GM23338 (cell line): ENCODE measurements at places on chromosomes 12 and 14. TPM values are rescaled to one million over a fixed set of nuclear protein-coding genes. Genes with fewer than 3 reads are reported as not detected.
A peak's percentile ranks its signal among the peaks of the same experiment; 100 is the strongest.

RIPK3 gene
- total RNA-seq, result 0.16 and 1.5 TPM in 2 replicates

GRCh38 chr12:128914908-128915563 is 61.8 kb downstream of the GLT1D1 start:
- H3K27me3 ChIP-seq, result no peaks in the 10 kb centered on the region
- no peak overlapping the region for H3K4me3 ChIP-seq
- H3K36me3 ChIP-seq, result 0 out of 2 replicates have a peak, but pooled peaks cover 2% of the 10 kb centered on the region

DNA sequence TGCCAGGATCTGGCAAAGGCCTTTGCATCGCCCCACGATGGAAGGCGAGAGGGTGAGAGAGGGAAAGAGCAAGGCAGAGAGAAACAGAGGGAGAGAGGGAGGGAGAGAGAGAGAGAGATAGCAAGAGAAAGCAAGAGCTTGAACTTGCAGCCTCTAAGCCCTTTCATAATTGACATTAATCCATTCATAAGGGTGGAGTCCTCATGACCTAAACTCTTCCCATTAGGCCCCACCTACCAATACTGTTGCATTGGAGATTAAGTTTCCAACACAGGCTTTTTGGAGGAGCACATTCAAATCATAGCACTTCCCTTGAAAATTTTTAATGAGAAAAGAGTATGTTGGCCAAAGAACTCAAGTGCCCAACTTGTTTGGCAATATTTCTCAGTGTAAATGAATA is 48.6 kb upstream of the ZDHHC17 start:
- H3K4me1 ChIP-seq, result peaks cover 44% of the 10 kb centered on the region
- H3K27me3 ChIP-seq, result no peaks in the 10 kb centered on the region
- DNase-seq, result no peak
- H3K36me3 ChIP-seq, result no peaks in the 10 kb centered on the region

GRCh38 chr12:93379326-93379980 is 1.7 kb downstream of the NUDT4 start:
- H3K4me3 ChIP-seq, result peak overlapping the region; percentile 99
- no peak for DNase-seq
- no peaks in the 10 kb centered on the region for H3K27me3 ChIP-seq
- peaks cover 61% of the 10 kb centered on the region for H3K4me1 ChIP-seq

- H3K4me3 ChIP-seq, result no peak overlapping the region
- no peaks in the 10 kb centered on the region for H3K36me3 ChIP-seq
- no peak for DNase-seq
Measured at GRCh38 chr14:68408680-68409079, 384.2 kb downstream of the ZFP36L1 start.

DNA sequence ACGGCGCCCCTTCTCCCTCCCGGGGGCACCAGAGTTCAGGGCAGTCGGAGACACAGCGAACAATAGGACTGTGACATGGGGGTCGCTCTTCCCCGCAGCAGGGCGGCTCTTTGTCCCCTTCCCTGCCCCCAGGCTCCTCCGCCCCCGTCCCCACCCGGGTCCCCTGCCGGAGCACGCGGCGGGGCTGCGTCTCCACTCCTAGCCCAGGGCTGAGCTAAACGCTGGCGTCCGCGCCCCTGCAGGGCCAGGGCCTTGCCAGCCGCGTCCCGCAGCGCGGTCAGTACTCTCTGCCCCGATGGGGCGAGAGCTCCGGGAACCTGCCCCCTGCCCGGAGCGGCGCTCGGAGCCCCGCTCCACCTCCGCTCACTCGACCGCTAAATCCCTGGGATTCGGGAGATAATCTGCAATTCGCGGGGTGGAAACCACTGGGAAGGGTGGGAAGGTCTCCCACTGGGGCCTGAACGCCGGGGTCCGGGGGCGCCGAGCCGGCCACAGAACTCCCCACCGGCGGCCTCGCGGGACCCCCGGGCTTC is 825 bp upstream of the CCDC85C start:
- H3K27me3 ChIP-seq, result peaks cover 50% of the 10 kb centered on the region
- peaks cover 15% of the 10 kb centered on the region for H3K4me1 ChIP-seq
- peak overlapping the region; percentile 94 for H3K4me3 ChIP-seq

DNA sequence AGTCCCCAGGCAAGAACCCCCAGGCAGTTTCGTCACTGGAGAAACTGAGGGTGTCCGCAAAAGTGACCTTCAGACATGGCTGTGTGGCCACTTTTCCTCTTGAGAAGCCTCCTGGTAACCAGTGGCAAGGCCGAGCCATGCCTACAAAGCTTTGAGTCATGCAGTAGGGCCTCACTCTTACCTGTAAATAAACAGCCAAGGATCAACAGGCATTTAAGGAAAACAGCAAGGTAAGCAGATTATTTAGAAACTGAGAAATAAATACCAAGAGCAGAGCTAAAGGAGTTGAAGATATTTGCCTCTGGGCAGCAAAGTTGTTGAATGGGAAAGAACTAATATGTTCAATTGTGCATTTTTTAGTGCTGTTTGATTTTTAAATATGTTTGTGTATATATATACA is 141.0 kb upstream of the BCL2L14 start:
- no peak overlapping the region for H3K4me3 ChIP-seq
- H3K4me1 ChIP-seq, result no peaks in the 10 kb centered on the region
- no peak overlapping the region for H3K27ac ChIP-seq
- DNase-seq, result no peak

KCNA1 gene
- total RNA-seq, result 1.2 and 1.9 TPM in 2 replicates
